Suppressor macrophage (primary cell): ENCODE measurements at places on chromosomes 16 and 17.

DNA sequence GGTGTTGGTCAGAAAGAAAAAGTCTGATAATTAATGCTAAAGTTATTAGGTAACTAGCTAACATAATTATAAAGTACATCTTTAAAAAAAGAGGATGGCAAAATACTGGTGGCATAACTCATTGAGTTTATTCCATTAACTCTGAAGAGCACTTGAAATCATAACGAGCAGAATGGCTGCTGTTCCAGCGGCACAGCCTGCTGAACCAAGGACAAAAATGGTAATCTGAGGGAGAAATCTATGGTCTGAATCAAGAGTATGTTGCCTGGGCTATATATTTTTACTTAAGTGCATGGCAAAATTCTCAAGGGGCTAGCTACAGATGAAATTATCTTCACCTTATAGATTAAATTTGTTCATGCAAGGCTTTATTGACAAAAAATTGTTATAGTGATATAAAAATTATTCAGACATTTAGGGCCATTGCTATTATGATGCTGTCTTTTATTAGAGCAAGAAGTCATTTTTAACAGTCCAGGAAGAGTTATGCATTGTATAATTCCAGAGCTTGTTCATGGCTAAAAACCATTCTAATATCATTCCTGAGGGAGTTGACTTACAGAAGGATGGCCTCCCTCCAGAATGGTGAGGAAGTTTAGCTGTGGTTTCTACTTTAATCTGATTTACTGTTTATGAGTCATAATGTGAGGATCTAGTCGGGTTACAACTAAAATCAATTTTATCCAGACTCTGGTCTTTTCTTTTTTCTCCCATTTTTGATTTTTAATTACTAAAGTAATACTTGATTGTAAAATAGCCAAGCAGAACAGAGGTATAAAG lies 41.4 kb upstream of the ANKFN1 start:
- DNase-seq = no peak

GRCh38 chr17:7508846-7509245 lies 24.7 kb downstream of the POLR2A start:
- no peak for DNase-seq

DNA sequence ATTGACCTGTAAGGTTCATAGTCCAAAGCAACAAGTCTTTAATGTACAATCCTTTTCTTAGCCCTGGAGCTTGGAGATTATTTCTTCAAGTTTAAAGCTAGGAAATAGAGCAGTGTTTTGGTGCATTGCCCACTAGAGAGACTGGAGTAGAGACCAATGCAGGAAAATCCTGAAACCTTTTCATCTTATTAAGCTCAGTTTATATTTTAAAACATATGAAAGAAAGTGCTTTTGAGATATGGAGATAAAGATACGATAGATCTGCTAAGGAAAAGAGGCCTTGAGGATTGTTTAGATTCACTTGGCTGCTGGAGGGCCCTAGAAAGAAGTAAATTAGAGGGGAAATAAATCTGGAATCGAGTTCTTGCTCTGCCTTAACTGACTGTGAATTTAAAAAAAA lies 212.0 kb downstream of the GRIN2A start:
- no peak for DNase-seq

- no peak for DNase-seq
Measured at GRCh38 chr16:14240964-14241363, 169.8 kb downstream of the MRTFB start.

- DNase-seq = peak; percentile 70
Measured at GRCh38 chr17:75088465-75089417, 987 bp downstream of the SLC16A5 start.

GRCh38 chr17:32941419-32942032 lies 13.6 kb downstream of the TMEM98 start:
- no peak for DNase-seq

- no peak for DNase-seq
Measured at GRCh38 chr16:84529607-84530006, 25.1 kb upstream of the MEAK7 start.

DNA sequence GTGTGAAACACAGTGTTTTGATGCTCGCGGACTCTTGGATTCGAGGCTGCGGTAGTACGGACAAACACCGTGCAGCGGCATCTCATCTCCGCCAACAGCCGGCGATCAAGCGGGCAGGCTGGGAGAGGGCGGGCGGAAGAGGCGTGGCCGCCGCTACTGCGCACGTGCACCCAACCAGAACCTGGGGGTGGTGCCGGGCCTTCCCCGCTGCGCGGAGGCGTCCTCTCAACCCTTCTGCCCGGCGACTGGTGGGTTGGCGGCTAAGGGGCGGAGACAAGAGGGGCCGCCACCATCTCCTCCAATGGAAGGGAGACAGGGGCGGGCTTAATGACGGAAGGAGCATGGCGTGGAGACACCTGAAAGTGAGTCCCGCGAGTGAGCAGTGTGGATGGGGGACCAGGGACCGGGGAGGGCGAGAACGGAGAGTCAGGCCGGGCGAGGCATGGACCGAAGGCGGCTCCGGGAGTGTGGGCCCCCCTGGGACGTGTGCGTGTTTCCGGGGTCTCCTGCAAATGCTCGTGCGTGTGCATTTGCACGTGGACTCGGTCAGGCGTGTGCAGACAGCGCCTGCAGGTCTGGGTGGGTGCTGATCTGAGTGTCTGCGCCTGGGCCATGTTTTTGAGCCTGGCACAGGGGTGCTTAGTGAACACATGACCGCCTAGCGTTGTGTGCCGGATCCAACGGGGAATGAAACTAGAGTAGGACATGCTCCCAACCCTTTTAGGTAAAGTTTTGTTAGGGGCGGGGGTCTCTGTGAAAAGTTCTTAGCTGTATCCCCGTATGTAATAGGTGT lies at the start of gene DHODH:
TSS of gene DHODH (plus strand) at position 321 of the 793 bp plus-strand sequence. CDS start at position 342, 21 bp downstream.
- peak; percentile 98 for DNase-seq

- peak; percentile 81 for DNase-seq
Measured at GRCh38 chr17:80029258-80029974, 6.3 kb downstream of the TBC1D16 start.

- DNase-seq = peak; percentile 19
Measured at GRCh38 chr16:278863-279366, 1.5 kb upstream of the ARHGDIG start.

DNA sequence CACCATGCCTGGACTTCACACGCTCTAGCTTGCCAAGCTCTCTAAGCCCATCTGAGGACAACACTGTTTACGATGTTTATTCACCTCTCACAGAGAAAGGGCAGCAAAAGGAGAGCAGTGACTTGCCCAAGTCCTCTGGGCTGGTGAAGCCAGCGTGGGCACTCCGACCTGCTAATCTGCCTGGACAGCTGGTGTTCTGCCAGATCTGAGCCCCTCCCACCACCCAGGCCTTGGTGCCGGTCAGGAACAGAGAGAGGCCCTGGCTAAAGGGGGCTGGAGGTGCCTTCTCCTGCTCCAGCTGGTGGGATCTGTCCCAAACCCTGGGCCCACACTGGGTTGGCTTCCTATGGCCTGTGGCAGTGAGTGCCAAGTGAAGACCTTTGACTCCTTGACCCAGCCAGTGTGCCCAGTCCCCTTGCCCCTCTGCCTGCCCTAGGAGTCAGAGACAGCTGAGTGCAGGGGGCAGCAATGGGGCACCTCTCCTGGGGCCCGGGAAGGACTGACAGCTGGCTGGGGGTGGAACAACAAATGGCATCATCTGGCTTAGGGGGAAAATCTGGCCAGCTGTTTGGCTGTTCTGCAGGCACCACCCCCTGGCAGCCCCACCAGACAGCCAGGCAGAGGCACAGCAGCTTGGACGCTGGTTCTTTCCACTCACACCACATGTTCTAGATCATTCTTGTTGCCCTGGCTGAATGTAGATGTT lies 1.8 kb upstream of the SLC4A1 start:
- DNase-seq = no peak

DNA sequence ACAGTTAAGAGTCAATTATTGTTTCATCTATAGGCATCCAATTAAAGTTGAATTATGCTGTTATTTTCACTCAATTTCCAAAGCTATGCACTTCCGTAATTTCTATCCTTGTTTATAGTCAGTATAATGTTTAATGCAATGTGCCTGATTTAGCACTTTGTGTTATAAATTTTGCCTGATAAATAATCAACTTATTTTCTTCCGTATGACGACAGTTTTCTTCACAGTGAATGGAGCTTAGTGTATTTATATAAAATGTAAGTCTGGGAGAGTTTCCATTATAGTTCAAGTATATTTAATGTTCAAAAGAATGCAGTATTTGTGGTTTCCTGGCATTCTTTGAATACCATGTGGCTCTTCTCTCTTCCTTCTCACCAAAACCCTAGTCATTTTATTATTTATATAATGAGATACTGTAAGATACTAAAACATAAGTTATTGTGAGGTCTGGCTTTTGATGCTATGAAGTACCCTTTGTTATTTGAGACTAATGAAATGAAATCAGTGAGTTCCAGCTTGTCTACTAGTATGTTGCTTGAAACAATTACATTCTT lies 240.6 kb downstream of the PRKCA start:
- DNase-seq = no peak

- no peak for DNase-seq
Measured at GRCh38 chr16:30777591-30778297, 9.3 kb downstream of the ZNF629 start.

- no peak for DNase-seq
Measured at GRCh38 chr17:47009759-47010594, 30.9 kb upstream of the RPRML start.

- no peak for DNase-seq
Measured at GRCh38 chr16:57284952-57285363, 486 bp upstream of the PLLP start.

DNA sequence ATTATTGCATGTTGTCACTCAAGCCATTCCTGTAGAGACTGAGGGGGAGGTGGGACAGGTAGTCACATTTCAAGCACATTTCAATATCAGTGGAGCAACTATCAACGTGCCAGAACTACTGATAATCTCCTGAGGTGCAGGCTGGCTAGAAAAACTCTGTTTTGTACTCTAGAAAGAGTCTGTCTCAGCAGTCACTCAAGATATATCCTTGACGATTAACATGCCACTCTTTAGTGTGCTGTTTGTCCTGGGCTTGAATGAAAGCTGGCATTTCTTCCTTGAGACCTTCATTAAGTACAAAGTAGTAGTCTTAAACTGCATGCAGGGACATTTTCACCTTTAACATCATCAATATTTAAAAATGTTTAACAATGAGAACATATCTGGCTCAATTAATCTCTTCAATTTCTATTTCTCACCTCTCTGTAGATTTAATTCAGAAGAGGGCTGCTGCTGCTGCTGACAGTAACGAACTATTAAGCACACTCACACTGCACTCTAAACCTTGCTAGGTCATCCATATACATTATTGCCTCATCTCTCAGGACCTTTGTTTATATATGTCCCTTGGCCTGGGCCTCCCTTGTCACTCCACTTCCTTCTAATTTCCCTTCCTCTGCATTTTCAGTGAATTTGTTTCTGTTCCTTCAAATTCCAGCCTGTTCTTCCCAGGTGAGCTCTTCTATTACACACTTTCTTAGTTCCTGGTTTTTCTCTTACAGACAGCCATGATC lies 412.0 kb downstream of the HAPSTR1 start:
- DNase-seq = no peak

DNA sequence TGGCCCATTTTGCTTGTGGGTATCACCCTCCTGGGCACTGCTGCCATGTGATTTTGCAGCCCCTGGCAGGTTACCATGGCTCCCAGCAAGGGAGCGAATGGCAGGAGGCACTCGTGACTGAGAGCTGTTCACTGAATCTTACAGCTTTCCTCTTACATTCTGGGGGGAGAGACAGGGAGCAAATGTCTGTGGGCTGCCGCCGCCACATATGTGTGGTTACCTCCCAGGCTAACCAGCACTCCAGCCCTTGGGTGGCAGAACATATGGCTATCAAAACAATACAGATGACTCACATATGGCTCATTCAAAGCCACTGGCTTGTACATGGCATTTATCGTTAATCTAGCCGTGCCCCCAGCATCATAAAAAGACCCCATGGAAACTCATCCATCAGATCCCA lies 19.8 kb downstream of the GTF3C1 start:
- no peak for DNase-seq

DNA sequence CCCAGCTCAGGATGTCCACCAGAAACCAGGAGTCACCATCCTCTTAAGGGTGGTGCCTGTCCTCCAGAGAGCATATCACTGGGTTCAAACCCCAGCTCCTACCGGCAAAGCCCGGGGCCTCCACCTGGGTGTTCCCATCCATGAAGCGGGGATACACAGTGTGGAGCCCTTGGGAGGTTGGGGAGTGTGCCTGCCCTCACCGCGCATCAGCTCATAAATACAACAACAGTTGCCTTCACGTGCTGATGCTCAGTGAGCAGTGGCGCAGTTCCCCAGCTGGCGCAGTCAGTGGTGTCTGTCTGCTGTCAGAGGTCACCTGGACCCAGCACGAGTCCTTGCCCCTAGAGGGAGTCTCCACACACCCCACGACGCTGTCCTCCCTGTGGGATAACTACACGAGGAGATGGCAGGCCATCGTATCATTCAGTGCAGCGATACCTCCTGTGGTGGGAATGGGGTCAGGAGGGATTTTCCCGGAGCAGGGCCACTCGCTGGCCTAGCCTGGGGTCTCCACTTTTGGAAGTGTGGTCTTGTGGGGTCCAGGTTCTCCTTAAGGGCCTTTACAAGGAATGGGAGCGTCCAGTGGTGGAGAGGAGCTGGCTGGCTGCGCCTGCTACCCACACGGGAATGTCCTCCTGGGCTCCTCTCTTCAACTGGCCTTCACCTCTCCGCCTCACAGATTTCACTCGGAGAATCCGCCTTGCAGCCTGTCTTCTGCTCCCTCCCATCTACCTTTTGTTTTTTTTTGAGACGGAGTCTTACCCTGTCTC lies 2.3 kb upstream of the ELOB start:
- DNase-seq = no peak

DNA sequence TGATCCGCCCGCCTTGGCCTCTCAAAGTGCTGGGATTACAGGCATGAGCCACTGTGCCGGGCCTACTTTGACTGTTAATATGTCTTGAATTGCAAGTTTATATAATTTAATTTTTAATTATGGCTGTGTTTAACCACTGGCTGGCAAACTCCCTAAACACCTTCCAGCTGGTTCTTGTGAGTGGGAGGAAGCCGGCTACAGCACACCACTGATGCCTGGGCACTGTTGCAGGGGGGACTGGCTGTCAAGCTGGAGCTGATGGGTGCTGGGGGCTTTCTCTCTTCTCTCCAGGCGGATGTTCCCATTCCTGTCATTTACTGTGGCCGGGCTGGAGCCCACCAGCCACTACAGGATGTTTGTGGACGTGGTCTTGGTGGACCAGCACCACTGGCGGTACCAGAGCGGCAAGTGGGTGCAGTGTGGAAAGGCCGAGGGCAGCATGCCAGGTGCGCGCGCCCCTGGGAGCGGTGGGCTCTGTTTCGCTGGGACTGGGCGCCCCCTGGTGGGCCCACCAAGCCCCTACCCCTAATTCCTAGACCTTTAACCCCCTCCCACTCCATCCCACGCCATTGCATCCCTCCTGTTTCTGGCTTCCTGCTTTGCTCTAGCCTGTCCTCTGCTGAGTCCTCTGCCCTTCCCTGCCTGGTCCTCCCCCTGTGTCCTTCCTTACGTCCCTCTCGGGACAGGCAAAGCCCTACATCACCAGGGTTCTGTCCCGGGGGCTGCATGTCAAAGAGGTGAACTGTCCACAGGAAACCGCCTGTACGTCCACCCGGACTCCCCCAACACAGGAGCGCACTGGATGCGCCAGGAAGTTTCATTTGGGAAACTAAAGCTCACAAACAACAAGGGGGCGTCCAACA lies 9.5 kb downstream of the TBX21 start:
- no peak for DNase-seq
